ENCODE measurements at places on chromosomes 5 and 9. TPM values are rescaled to one million over a fixed set of nuclear protein-coding genes. Genes with fewer than 3 reads are reported as not detected.

Gene PCSK1
- total RNA-seq = 0.42 TPM

DNA sequence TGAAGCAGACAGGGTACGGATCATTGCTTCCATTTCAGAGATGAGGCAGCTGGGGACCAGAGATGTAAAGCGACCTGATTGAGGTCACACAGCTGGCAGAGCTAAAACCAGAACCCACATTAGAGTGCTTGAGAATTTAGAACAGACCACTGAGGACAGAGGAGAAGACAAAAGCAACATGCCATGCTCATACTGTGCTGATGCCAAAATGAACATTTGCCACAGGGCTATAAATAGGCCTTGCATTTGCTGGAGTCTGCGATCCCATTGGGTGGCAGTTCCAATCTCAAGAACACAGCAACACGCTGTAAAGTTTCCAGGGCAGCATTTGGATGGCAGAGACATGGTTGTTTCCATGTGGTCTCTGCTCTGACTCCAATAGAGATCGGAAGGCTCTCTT, 222.4 kb upstream of the TBC1D2 start:
- DNase-seq = no peak
- H3K27me3 ChIP-seq = no peaks in the 10 kb centered on the region
- H3K4me3 ChIP-seq = no peak overlapping the region
- H3K27ac ChIP-seq = no peak overlapping the region
- H3K36me3 ChIP-seq = no peaks in the 10 kb centered on the region

GRCh38 chr9:105884416-105884815, 190.1 kb downstream of the TMEM38B start:
- H3K27ac ChIP-seq = no peak overlapping the region
- no peaks in the 10 kb centered on the region for H3K36me3 ChIP-seq
- H3K4me1 ChIP-seq = no peaks in the 10 kb centered on the region
- no peak for DNase-seq

- no peaks in the 10 kb centered on the region for H3K27me3 ChIP-seq
- H3K4me1 ChIP-seq = peaks cover 6% of the 10 kb centered on the region
- no peaks in the 10 kb centered on the region for H3K36me3 ChIP-seq
- DNase-seq = no peak
- no peak overlapping the region for H3K27ac ChIP-seq
These were observed 5.2 kb upstream of the ZBTB6 start for GRCh38 chr9:122918310-122918709.

Gene C9
- not detected for total RNA-seq

DNA sequence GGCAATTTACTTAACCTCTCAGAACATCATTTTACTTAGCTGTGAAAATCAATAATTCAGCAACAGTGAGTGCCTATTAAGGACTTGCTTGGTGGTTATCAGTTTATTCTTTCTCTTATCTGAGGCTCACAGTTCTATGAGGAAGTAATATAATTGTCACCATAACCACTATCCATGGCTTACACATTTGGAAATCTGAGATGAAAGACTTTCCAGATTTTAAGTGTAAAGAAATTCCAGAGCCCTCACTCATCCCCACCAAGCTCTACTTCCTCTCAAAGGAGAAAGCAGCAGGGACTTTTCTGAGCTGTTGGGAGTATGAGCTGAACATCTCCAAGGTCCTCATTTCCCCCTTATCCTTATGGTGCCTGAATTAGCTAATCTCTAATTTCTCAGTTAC, 321.5 kb downstream of the FBXL7 start:
- no peak overlapping the region for H3K4me3 ChIP-seq
- no peak for DNase-seq
- no peaks in the 10 kb centered on the region for H3K36me3 ChIP-seq

GRCh38 chr5:77145666-77146065, 58.6 kb upstream of the ZBED3 start:
- no peaks in the 10 kb centered on the region for H3K4me1 ChIP-seq
- no peaks in the 10 kb centered on the region for H3K27me3 ChIP-seq
- no peak overlapping the region for H3K27ac ChIP-seq
- no peak for DNase-seq
- H3K4me3 ChIP-seq = no peak overlapping the region
- no peaks in the 10 kb centered on the region for H3K36me3 ChIP-seq

Gene RASEF
- 0.51 TPM for total RNA-seq

GRCh38 chr5:115583474-115583873, 18.8 kb downstream of the TICAM2 start:
- peaks cover 14% of the 10 kb centered on the region for H3K36me3 ChIP-seq
- no peak overlapping the region for H3K27ac ChIP-seq
- H3K27me3 ChIP-seq = no peaks in the 10 kb centered on the region
- DNase-seq = no peak
- no peak overlapping the region for H3K4me3 ChIP-seq
- H3K4me1 ChIP-seq = peaks cover 17% of the 10 kb centered on the region

- H3K4me3 ChIP-seq = no peak overlapping the region
- no peak overlapping the region for H3K27ac ChIP-seq
- peaks cover 8% of the 10 kb centered on the region for H3K4me1 ChIP-seq
- no peaks in the 10 kb centered on the region for H3K36me3 ChIP-seq
- DNase-seq = no peak
These were observed 19.4 kb downstream of the GARNL3 start for GRCh38 chr9:127283917-127284497.

Gene SERINC5
- total RNA-seq = 18.2 TPM

DNA sequence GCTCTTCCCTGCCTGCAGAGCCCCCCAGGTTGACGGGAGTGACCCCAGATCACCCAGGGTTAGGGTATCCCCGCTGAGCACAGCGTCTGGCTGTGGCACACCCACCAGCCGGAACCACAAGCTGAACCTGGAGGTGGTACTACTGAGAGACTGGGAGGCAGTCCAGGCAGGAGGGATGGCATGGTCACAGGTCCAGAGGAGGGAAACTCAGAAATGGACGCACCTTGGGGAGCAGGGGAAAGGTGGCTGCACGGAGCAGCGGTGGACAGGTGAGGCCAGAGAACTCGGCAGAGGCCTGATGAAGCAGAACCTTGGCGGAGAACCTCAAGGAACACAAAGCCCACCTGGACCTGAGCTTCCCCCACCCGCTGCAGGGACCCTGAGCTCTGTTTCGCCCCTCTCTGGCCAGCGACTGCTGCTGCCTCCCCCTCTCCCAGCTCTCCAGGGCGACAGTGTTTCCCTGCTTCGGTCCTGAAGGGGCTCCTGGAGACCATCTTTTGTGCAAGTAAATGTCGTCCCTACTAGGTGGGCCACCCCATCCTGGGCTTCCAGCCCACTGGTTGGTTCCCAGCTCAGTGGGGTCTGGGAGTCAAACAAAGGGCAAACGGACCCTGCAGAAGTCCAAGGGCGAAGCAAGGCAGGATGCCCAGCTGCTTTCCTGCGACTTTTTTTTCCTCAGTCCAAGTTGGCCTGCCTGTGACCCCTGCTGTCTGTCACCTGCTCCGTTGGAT, 845 bp downstream of the ADGRD2 start:
- no peak overlapping the region for H3K27ac ChIP-seq
- peaks cover 61% of the 10 kb centered on the region for H3K27me3 ChIP-seq
- H3K4me1 ChIP-seq = no peaks in the 10 kb centered on the region
- H3K36me3 ChIP-seq = no peaks in the 10 kb centered on the region
- peak; percentile 33 for DNase-seq

DNA sequence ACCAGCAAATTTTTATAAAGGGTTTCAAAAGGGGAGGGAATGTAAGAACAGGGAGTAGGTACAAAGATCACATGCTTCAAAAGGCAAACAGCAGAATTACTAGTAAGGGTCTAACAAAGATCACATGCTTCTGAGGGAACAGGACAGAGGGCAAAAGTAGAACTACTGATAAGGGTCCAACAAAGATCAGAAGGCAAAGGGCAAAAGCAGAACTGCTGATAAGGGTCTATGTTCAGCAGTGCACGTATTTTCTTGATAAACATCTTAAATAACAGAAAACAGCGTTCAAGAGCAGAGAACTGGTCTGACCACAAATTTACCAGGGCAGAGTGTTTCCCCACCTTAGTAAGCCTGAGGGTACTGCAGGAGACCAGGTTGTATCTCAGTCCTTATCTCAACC, 469.5 kb upstream of the PIK3R1 start:
- no peaks in the 10 kb centered on the region for H3K27me3 ChIP-seq
- H3K27ac ChIP-seq = no peak overlapping the region
- H3K4me3 ChIP-seq = no peak overlapping the region
- H3K4me1 ChIP-seq = no peaks in the 10 kb centered on the region
- DNase-seq = no peak

- H3K4me1 ChIP-seq = peaks cover 6% of the 10 kb centered on the region
- peak within 1 kb of the TSS; percentile 63 for H3K4me3 ChIP-seq
- peak; percentile 88 for DNase-seq
- peaks cover 58% of the 10 kb centered on the region for H3K27me3 ChIP-seq
These were observed at the start of gene TMOD1 for GRCh38 chr9:97501177-97501971. Gene TMOD1, plus strand, starts transcription at chr9:97501666. Its CDS starts 22,523 bp downstream, at chr9:97524189.

Gene RMI1
- 14.6 TPM for total RNA-seq

Gene CCL21
- 81.8 TPM for total RNA-seq

GRCh38 chr5:171476701-171477100, 57.3 kb downstream of the FGF18 start:
- H3K4me1 ChIP-seq = no peaks in the 10 kb centered on the region
- no peak overlapping the region for H3K27ac ChIP-seq
- H3K4me3 ChIP-seq = no peak overlapping the region
- peaks cover 7% of the 10 kb centered on the region for H3K27me3 ChIP-seq

- peaks cover 29% of the 10 kb centered on the region for H3K36me3 ChIP-seq
- no peak for DNase-seq
- H3K27me3 ChIP-seq = no peaks in the 10 kb centered on the region
- H3K4me3 ChIP-seq = peak overlapping the region; percentile 95
- H3K4me1 ChIP-seq = peaks cover 44% of the 10 kb centered on the region
These were observed 577 bp downstream of the TUT7 start for GRCh38 chr9:86353655-86354010.

- no peaks in the 10 kb centered on the region for H3K4me1 ChIP-seq
- no peaks in the 10 kb centered on the region for H3K27me3 ChIP-seq
- H3K27ac ChIP-seq = no peak overlapping the region
- no peaks in the 10 kb centered on the region for H3K36me3 ChIP-seq
- no peak overlapping the region for H3K4me3 ChIP-seq
- no peak for DNase-seq
These were observed 184.3 kb downstream of the DAB2IP start for GRCh38 chr9:121835587-121836365.

- H3K4me1 ChIP-seq = no peaks in the 10 kb centered on the region
- peaks cover 28% of the 10 kb centered on the region for H3K27me3 ChIP-seq
- DNase-seq = peak; percentile 43
- no peaks in the 10 kb centered on the region for H3K36me3 ChIP-seq
- H3K27ac ChIP-seq = no peak overlapping the region
- H3K4me3 ChIP-seq = no peak overlapping the region
These were observed 137.1 kb downstream of the KCNIP1 start for GRCh38 chr5:170640731-170641588.

- no peak overlapping the region for H3K4me3 ChIP-seq
- DNase-seq = no peak
- no peaks in the 10 kb centered on the region for H3K36me3 ChIP-seq
- H3K27ac ChIP-seq = no peak overlapping the region
These were observed 42.1 kb downstream of the GABRA1 start for GRCh38 chr5:161889971-161890370.

Gene FRMPD1
- not detected for total RNA-seq

Gene MARVELD2
- 0.83 TPM for total RNA-seq

DNA sequence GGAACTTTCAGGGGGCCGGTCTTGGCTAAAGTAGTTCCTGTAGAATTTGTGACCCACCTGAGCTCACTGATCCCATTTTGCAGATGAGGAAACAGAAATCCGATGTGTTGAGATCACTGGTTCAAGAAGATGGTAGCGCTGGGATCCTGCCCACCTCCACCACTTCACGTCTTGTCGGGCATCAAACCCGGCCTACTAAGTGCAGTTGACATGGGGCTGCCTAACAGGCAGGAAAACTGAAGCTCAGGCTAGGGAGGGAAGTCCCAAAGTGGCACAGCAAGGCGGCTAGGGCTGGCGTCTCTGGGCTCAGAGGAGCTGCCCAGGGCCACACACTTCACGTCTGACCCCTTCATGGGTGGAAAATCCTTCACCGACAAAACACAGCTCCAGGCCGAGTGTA, 502 bp upstream of the ENG start:
- no peaks in the 10 kb centered on the region for H3K27me3 ChIP-seq
- H3K27ac ChIP-seq = peak overlapping the region; percentile 89
- no peaks in the 10 kb centered on the region for H3K36me3 ChIP-seq
- H3K4me3 ChIP-seq = peak overlapping the region; percentile 80
- H3K4me1 ChIP-seq = peaks cover 100% of the 10 kb centered on the region

DNA sequence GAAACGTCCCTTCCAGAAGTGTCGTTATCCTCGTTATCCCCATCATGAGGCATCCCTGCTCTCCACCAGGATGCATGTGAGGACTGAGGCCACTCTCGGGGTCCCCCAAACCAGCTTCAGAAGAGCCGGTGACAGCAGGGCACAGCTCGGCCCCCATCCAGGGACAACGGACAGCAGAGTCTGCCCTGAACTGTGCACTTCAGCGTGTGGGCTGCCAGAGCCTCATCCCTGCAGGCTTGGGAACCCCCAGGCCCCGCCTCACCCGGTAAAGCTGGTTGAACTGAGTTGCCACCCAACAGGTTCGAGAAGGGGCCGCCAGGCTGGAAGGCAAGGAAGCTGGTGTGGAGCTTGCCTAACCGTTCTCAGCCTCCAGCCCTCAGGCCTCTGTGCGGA, 710 bp upstream of the CARD9 start:
- no peaks in the 10 kb centered on the region for H3K36me3 ChIP-seq
- no peak overlapping the region for H3K4me3 ChIP-seq
- peaks cover 42% of the 10 kb centered on the region for H3K4me1 ChIP-seq
- peak overlapping the region; percentile 85 for H3K27ac ChIP-seq

Gene ANKDD1B
- 0.38 TPM for total RNA-seq

Gene EGR1
- total RNA-seq = 5.7 TPM

- H3K27ac ChIP-seq = peak overlapping the region; percentile 85
- H3K4me3 ChIP-seq = no peak overlapping the region
- H3K36me3 ChIP-seq = no peaks in the 10 kb centered on the region
- no peaks in the 10 kb centered on the region for H3K27me3 ChIP-seq
- H3K4me1 ChIP-seq = peaks cover 54% of the 10 kb centered on the region
These were observed 63.4 kb downstream of the RAPGEF1 start for GRCh38 chr9:131676431-131676972.

GRCh38 chr9:98367923-98368322, 112.5 kb upstream of the TBC1D2 start:
- no peaks in the 10 kb centered on the region for H3K4me1 ChIP-seq
- DNase-seq = no peak
- no peak overlapping the region for H3K27ac ChIP-seq
- H3K27me3 ChIP-seq = no peaks in the 10 kb centered on the region

- no peak overlapping the region for H3K4me3 ChIP-seq
- no peaks in the 10 kb centered on the region for H3K27me3 ChIP-seq
- peak overlapping the region; percentile 4 for H3K27ac ChIP-seq
- no peaks in the 10 kb centered on the region for H3K4me1 ChIP-seq
- DNase-seq = no peak
These were observed 155.2 kb upstream of the SH3GL2 start for GRCh38 chr9:17423681-17424011.

- peaks cover 31% of the 10 kb centered on the region for H3K27me3 ChIP-seq
- no peak overlapping the region for H3K27ac ChIP-seq
- no peaks in the 10 kb centered on the region for H3K4me1 ChIP-seq
- H3K36me3 ChIP-seq = no peaks in the 10 kb centered on the region
- H3K4me3 ChIP-seq = no peak overlapping the region
- DNase-seq = no peak
These were observed 93.8 kb downstream of the ANKRD18A start for GRCh38 chr9:38526591-38526990.

GRCh38 chr5:122805481-122805880, 30.6 kb downstream of the SNX2 start:
- H3K27ac ChIP-seq = no peak overlapping the region
- no peak overlapping the region for H3K4me3 ChIP-seq
- no peaks in the 10 kb centered on the region for H3K27me3 ChIP-seq

All from spleen (tissue), 13 donors.